Effector CD8-positive, alpha-beta T cell (primary cell): ENCODE measurements at places on chromosomes 11 and 22.

DNA sequence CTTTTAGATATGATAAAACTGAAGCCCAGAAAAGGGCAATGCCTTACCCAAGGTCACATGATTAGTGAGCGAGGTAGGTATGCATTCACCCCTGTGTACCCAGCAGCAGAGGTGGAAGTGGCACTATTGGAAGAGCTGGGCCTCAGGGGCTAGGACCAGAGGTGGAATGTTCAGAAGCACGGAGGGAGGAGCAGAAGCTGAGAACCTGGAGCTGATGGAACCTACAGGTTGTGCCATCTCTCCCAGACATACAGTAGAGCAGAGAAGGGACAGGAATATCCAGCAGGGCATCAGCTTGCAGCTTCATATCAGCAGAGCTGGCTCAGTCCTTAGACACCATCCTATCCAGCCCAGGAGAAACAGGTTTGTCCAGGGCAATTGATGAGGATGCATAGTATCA is 14.6 kb upstream of the FCHSD2 start:
- DNase-seq, result no peak

DNA sequence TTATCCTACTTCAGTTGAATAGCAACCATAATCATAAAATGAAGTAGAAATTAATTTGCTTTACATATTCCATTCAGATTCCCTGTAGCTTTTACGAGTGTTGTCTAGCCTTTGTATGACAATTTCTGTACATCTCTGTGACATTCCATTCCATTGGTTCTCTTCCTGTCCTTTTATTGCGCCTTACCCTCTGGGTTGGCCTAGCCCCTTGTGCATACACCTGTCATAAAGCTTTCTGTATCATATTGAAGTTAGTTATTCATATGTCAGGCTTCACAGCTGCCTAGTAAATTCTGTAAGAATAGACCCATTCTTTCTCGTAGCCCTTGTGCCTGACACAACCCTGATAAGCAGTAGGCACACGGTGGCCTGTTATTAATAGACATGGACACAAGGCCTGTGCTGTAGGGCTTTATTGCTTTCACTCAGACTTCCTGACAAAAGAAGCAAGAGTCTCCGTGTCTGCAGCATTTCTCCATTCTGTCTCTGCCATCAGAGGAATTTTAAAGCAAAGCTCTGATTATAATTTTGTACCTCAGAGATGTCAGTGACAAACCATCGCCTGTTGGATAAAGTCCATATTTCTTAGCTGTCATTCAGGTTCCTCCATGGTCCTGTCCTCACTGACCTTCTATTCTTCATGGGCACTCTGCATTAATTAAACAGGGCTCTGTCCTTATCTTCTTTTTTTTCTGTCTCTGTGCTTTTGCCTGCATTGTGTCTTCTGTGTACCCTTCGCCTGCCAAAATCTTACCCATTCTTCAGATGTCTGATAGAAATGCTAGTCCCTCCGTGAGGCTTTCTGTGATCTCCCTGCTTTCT is 49.4 kb downstream of the BID start:
- DNase-seq, result no peak

DNA sequence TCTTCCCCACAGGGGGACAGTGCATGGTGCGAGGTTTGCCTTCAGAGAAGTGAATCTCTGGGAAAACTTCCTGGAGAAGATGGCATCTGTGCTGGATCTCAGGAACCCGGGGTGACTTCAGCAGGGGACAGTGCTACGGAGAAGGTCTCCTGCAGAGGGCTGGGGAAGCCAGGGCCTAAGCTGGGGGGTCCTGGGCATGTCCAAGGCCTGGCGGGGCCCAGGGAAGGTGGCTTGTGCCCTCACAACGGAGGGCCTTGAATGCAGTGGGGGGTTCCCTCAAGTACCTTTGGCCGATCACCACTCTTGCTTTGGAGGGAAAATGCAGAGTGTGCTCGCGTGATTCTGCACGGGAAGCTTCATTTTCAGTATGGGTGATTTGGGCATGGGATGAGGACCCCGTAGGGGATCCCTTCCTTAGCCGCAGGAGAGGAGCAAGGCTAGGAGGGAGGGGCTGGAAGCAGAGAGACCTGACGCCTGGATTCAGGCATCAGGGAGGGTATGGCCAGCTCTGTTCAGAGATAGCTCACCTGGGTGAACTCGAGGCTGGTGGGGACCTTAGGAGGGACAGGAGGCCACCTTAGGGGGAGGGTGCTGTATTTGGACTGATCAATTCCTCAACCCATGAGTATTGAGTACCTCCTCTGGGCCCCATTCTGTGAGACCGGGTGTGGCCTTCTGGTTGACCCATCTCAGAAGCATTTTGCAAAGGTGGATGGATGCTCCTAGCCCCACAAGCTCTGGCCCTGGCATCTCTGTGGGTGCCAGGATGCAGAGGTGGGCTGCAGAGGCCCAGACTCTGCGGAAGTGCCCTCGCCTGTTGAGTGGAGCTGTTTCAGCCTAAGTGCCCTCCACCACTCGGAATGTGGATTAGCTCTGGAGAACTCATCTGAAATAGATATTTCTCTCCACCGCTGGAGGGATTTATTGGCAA is 529.4 kb downstream of the TBC1D22A start:
- DNase-seq, result no peak

DNA sequence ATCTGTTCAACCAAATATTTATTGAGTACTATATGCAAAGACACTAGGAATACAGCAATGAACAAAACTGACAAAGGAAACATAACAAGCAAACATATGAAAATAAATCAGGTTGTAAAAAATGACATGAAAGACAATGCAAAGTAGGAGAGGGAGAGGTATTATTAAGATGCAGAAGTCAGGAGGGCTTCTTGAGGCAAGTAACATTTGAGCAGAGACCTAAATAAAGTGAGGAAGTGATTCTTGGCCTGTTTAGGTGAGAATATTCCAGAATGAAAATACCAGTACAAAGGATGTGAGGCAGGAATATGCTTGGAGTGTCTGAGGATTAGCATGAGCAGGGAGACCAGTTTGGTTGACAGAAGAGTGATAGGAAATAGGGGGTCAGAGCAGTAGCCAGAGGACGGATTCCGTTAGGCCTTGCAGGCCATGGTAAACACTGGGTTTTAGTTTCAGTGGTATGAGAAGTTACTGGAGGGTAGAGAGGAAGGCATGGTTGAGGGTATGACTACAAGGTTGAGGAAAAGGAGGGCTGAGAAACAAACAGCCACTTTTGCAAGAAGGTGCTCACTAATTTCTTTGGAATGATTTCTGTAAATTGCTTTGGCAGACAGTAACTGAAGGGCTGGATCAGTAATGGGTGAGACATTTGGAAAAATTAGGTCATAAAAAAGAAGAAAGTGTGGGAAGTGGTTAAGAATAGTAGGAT is 191.9 kb downstream of the SWAP70 start:
- DNase-seq, result no peak

GRCh38 chr22:19201869-19202798 is 23.6 kb upstream of the SLC25A1 start:
- no peak for DNase-seq
